ENCODE measurements at places on chromosomes 13 and 19.

DNA sequence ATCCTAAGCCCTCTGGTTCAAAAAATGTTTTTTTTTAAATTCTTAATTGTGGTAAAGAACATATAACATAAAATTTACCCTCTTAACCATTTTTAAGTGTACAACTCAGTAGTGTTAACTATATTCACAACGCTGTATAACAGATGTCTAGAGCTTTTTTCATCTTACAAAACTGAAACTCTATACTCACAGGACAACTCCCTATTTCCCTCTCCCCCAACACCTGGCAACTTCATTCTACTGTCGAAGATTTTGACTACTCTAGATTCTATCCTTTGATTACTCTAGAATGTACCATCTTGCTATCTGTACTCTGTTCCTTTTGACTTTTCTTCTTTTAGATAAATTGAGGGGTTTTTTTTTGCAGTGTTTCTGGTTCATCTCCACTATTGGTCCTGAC is 200.4 kb downstream of the KLF12 start:
- DNase-seq, result no peak

DNA sequence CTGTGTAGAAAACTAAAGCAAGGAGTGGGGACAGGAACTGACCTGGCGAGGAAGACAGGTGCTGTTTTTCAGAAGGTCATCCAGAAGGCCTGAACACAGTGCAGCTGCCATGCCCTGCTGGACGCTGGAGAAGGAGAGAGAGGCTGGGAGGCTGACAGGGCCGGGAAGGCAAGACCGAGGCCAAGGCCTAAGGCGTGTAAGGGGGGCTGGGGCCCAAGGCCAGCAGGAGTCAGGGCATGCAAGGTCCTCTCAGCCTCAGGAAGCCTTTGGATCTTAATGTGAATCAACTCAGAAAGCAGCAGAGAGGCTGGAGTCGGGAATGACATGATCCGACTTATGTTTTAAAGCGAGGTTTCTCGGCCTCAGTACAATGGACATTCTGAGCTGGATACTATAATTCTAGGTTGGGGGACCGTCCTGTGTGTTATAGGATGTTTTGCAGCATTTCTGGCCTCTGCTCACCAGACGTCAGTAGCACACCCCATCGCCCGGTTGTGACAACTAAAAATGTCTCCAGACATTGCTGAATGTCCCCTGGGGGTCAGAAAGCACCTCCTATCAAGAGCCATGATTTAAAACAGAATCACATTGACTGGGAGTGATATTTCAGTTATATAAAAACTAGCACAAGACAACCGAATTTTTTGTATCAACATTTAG is 530.4 kb downstream of the MYO16 start:
- no peak for DNase-seq

DNA sequence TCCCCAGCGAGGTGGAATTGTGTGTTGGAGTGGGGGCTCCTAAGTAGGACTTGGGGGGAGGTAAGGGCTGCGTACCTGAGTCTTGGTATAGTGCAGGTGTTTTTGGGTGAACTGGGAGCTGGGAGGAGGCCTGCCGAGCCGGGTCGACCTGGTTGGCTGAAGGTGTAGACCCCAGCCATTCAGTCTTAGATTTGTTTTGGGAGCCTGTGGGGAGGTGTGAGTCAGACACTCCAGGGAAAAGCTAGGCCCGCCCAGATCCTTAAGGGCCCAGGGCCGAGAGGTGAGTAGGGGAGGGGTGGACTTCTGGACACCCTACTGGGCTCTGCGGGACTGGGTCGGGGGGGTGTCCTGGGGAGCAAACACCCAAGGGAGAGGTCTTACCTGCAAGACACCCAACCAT is 935 bp downstream of the CRB3 start:
- no peak for DNase-seq

GRCh38 chr13:36344173-36344572 is 2.0 kb downstream of the SPART start:
- no peak for DNase-seq

DNA sequence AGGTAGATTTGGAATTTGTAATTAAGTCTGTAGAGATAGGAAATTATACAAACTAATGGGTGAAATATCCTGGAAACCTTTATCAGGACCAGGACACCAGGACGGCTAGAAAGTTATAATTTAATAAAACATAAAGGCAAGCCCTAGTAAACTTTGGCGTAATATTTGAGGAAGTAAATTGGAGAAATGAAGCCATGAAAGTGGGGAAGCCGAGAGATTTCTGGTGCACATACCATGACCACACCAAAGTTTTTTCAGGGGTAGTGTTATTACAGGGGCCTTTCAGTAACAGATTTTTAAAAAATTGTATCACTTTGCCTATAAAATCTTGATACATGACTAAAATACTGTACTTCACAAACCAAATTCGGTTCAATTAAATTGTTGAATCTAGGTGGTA is 54.7 kb upstream of the URAD start:
- DNase-seq, result no peak

DNA sequence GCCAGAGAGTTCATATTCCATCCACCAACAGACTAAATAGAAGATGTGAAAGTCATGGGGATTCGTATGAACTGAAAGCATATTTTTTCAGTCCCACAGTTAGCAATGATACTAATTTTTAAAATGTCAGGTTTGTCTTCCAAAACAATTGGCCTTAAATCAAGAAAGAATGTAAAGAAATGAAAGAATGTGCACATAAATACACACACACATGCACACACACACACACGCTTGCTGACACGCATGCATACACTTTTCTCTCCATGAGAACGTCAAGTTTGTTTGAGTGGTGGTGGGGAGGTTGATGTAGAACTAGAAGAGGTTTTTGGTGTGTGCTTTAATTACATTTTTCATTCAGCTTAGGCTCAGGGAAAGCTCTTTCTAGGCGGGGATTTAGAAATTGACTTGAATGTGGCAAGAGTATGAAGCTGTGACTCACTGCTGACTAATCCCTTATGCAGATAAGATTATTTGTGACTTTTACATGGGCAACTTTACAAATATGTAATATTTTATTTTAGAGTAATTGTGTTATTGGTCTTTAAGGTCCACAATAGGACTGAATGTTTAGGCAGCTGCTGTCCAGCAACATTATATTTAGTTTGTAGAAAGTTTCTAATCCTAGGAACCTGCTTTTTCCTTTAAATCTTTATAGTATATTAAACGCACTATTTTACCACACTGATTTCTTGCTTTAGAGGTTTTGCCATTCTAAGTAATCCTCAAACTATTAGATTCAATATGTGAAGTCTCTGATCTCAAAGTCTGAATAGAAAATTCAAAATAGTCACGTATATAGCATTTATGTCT is 18.8 kb downstream of the FLT1 start:
- no peak for DNase-seq

- DNase-seq, result peak; percentile 17
Measured at GRCh38 chr13:79485014-79485811, 4.3 kb downstream of the NDFIP2 start.

- DNase-seq, result no peak
Measured at GRCh38 chr13:75715601-75716523, 79.7 kb downstream of the LMO7 start.

DNA sequence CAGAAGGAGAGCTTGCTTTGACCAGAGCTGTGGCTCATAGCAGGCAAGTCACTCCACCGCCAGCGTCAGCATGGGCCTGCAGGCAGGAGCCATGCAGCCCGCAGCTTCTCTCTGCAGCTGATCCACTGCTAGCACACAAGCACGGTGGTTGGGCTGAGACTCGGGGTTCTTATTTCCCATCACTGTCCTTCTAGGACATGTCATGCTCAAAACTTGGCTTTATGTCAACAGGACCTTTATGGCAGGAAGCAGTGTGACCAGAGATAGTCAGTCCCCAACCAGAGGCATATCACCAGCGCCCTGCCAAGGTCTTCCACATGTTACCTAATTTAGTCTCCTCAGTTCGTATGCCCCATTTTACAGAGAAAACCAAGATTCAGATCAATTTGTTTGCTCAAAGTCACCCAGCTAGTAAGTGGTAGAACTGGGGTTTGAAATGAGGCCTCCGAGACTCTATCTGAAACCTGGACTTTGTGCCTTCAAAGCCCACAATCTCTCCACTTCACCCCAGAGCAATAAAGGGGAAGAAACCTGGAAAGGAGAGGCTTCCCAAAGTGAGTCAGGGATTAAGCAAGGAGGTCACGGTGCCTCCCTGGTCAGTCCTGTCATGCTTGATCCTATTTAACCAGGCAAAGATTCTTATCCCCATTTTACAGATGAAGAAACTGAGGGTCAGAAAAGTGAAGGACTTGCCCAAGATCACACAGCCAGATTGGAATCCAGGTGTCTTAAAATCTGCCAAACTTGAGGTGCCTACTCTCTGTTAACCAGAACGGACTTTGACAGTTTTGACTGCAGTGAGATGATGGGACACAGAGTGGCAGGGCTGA is 5.1 kb downstream of the TMEM272 start:
- DNase-seq, result no peak

DNA sequence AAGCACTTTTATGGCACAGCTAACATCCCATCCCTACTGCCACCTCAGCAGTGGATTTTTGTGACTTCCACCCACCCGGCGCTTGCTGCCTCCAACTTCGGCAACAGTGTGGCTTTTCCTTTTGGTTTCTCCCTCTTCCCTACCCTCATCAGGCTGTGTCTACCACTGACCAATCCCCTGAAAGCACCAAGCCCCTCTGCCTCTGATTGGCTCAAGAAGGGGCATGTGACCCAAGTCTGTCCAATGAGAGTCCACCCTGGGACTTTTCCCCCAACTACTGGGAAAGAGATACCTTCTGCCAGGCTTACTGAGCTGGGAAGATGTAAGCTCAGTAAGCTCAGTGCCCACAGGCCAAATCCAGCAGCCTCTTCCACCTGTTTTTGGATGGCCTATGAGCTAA is 5.8 kb downstream of the SMIM7 start:
- DNase-seq, result no peak

DNA sequence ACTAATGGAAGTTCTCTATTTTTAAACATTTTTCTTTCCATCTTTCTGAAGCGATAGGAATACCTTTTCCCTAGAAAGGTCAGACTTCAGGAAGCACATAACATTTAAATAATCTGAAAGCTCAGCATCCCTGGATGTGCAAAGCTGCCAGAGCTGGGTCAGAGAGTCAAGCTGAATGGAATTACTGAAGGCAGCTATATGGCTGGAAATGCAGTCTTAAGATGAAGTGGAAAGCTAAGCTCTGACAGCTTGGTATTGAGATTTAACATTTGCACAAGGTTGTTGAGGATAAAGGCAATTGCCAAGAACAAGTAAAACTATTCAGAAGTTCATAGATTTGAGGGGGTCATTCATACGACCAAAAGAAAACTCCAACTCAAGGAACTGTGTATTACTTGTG is 28.8 kb downstream of the HTR2A start:
- no peak for DNase-seq

DNA sequence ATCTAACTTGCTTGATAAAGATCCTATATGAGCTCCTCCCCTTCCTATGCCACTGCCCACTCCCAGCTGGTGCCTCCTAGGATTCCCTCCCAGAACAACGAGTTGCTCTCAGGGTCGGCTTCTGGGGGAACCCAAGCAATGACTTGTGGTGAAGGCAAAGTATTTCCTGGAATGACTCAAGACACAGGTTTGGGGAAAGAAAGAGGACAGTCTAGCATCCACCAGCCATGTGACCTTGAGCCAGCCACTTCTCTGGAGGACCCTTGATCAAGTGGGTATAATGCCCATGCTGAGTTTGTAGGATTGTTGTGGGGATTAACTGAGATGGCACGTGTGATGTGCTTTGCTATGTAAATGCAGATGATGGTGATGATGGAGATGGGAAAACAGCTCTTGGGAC is 33.0 kb downstream of the MBD3L2B start:
- no peak for DNase-seq

DNA sequence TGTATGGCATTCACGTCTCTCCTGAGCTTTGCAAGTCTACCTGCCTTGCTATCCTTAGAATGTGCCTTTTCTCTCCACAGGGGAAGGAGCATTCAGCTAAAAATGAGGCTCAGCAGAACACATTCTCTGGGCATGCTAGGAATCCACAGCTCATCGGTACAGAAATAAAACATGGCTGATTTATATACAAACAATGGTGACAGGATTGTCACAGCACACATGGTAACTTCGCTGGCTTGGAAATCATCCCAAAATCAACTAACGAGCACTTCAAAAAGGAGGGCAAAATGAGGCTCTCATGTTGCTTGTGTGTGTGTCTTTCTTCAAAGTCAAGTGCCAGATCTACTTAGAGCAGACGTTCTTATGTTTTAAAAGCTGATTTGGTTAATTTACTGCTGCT is 373.0 kb downstream of the FGF14 start:
- DNase-seq, result no peak

DNA sequence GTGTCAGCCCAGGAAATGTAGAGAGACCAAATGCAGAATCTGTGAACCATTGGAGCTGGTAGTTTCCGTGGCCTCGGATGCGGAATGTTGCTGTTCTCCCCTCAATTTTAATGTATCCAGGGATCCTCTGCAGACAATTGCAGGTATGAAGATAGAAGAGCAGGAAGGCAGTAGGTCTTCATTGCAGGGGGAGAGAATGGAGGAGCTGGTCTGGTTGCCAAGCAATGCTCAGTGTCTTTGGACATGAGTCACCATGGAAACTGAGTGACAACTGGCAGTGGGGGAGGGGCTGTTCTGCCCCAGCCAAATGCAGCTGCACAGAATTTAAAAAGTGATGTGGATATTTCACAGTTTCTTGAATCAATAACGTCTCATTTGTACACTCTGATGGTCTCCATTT is 56.1 kb upstream of the ZNF835 start:
- no peak for DNase-seq

GRCh38 chr13:29624997-29625396 is 29.5 kb upstream of the SLC7A1 start:
- no peak for DNase-seq

DNA sequence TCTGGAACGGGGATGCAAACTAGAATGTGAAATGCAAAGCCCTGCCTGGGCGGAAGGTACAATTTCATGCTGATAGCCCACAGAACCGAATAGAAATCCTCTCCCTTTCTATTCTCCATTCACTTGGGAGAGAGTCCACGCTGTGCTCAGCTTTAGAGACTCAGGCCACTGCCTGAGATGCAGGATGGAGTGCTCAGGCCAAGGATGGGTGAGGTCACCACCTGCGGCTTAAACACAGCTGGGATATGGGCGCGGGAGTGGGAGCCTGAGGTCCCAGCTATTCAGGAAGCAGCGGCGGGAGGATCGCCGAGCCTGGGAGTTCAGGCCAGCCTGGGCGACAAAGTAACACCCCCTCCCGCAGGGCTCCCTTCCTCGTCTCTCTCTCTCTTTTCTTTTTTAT is 446 bp upstream of the ZNF83 start:
- DNase-seq, result no peak

- no peak for DNase-seq
Measured at GRCh38 chr13:31131470-31131961, 30.2 kb downstream of the HSPH1 start.
